ENCODE measurements at places on chromosomes 3 and 15. TPM values are rescaled to one million over a fixed set of nuclear protein-coding genes. Genes with fewer than 3 reads are reported as not detected.

DUOXA2 gene
- not detected for total RNA-seq

LARP6 gene
- total RNA-seq: 48.9 TPM

ATP8B4 gene
- not detected for total RNA-seq

SLC6A1 gene
- not detected for total RNA-seq

LMAN1L gene
- not detected for total RNA-seq

MORC1 gene
- total RNA-seq: not detected

GATA2 gene
- total RNA-seq: 28.2 TPM

AMIGO3 gene
- total RNA-seq: 1.2 TPM

HCLS1 gene
- 77.3 TPM for total RNA-seq

UBXN7 gene
- 31.0 TPM for total RNA-seq

GOLGA8T gene
- total RNA-seq: 0.23 TPM

ERC2 gene
- 0.19 TPM for total RNA-seq

CD96 gene
- total RNA-seq: not detected

DNA sequence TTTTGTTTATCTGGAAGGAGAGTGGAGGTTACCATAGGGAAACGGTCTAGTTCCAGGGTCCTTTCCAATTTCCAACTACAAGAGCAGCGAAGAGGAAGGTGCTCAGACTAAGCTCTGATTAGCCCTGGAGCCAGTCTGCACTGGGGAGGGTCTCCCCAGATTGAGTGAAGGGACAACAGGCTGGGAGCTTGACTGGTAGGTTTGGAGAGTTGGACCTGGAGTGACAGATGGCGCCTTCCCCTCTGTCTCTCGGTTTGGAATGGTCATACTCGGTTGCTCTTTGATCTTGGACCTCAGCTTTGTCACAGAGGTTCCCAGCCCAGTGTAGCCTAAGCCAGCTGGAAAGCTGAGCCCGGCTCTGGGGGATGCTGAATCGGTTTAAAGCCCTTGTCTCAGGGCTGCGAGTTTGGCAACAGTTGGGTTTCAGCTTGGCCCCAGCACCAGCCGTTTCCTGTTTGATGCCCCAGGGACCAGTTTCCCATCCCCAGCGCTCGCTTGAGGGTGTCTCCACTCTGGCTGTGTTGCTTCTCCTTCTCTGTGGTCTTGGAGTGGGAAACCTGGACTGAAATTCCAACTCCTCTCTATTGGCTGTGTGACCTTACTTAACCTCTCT is 53.1 kb upstream of the ULK4 start:
- DNase-seq: no peak

GRCh38 chr15:51768018-51768417 is 16.6 kb downstream of the TMOD2 start:
- no peak for DNase-seq

- DNase-seq: no peak
Measured at GRCh38 chr3:31399271-31399670, 133.5 kb upstream of the STT3B start.

DNA sequence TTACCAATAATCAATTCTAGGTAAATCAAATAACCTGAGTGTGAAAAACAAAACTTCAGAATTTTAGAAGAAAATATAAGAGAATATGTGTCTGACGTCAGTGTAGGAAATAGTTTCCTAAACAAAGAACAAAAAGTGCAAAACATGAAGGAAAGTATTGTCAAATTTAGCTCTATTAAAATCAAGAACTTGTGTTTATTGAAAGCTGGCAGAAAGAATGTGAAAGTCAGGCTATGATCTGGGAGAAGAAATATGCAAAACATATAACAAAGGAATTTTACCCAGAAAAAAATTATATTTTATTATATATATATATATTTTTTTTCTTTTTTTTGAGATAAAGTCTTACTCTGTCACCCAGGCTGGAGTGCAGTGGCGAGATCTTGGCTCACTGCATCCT is 129.1 kb upstream of the ANKRD28 start:
- no peak for DNase-seq

GRCh38 chr15:43899928-43900327 is 73.1 kb downstream of the WDR76 start:
- DNase-seq: no peak

DNA sequence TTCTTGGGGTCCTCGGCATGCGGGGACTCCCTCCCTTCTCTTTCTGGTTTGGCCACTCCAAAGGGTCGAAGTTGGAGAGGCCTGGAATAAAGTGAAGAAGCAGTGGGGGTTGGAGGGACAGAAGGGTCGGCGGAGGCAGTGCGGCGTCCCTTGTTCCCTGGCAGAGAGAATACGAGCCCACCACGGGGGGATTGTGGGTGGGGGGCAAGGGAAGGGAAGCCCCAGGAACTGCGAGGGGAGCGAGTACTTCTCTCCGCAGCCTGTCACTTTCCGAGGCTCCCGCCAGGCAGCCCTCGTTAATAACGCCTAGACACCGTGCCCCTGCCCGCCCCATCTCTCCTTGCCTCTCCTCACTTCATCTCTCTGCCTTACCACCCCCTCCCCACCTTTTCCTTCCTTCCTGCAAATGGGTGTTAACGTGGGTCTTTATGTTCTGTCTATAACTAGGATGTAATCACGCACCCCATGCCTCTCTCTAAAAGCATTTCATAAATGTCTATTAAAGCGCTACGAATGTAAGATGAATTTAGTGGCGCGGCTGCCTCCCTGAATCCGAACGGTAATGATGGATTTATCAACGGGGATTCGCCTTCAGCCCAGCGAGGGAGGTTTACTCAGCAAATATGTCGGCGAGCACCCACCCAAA is 13.7 kb downstream of the NR2F2 start:
- DNase-seq: no peak

- DNase-seq: no peak
Measured at GRCh38 chr3:108001457-108001856, 89.4 kb downstream of the CD47 start.

DNA sequence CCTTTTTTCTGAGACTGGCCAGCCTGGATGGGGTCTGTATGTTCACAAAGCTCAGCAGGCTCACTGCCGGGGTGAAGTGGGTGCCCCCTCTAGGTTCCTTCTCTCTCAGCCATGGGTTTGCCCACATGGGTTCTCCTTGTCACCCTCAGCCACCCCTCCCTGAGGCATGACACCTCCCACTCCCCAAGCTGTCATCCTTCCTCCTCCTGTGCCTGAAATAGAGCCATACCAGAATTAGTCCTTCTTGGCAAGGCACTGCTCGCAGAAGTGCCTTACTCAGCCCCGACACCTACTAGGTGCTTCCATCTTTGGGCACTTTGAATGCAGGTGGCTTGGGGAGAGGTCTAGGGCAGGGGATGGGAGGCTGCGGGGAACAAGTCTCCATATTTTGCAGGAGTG is 62.9 kb upstream of the SEC13 start:
- DNase-seq: no peak

- no peak for DNase-seq
Measured at GRCh38 chr3:176491084-176491483, 706.2 kb downstream of the TBL1XR1 start.

DNA sequence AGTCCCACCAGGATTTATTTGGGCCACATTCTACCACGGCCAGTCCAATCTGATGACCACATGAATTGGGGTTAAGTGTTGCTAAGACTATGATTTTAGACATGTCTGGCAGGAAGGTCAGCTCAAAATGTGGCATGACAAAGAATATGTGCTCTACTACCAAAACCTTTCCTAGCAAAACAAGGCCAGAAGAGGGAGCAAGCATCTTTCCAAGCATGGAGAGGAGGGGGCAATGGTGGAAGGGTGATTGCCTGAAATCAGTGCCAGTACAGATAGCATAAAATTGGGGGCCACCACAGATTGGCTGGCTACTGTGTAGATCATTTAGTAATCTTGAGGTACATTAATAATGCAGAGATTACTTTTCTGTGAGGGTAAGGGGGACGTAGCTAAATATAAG is 43.2 kb downstream of the TMEM39A start:
- DNase-seq: no peak

- DNase-seq: no peak
Measured at GRCh38 chr15:60471314-60471713, 7.6 kb downstream of the ICE2 start.

DNA sequence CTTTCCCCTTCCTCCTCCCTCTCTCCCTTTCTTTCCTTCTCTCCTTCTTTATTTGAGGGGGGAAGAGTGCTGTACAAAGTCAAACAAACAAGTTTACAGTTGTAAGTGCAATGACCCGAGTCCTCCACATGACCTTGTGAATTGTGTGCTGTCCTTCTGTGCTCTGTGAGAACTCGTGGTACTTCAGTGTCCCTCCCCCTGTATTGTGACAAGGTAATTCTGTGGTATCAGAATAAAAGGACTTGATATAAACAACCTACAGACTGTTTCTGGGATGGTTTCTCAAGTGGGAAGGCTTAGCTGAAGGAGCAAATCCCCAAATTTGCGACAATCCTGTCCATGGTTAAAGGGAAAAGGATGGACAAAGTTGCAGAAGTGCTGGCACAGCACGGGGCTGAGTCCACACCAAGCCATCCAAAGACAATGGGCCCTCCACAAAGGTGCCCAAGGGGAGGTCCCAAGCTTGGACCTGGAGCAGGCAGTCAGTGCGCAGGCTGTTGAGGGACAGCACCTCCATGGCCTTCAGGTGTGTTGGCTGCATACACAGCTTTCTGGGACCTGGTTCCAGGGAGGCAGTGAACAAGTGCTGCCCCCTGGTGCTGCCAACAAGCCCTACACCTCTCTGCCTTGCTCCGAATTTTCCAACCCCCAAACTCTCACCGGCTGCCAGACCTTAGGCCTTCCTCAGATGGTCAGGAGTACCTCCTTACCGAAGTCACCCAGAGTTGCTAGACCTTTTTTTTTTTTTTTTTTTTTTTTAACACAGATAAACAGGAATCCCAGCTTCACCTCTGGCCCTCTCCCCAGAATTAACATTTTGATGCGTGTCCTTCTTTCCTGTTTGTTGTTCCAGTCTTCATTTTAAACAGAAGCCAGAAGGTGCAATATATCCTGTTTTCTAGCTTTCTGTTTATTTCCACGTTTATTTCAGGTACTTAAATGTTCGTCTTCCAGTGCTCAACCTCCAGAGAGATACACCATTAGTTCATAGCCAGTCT is 2.6 kb upstream of the APEH start:
- no peak for DNase-seq

- no peak for DNase-seq
Measured at GRCh38 chr3:168220556-168220955, 124.8 kb upstream of the GOLIM4 start.

GRCh38 chr3:151178208-151178845 is 24.7 kb downstream of the GPR171 start:
- DNase-seq: no peak

DNA sequence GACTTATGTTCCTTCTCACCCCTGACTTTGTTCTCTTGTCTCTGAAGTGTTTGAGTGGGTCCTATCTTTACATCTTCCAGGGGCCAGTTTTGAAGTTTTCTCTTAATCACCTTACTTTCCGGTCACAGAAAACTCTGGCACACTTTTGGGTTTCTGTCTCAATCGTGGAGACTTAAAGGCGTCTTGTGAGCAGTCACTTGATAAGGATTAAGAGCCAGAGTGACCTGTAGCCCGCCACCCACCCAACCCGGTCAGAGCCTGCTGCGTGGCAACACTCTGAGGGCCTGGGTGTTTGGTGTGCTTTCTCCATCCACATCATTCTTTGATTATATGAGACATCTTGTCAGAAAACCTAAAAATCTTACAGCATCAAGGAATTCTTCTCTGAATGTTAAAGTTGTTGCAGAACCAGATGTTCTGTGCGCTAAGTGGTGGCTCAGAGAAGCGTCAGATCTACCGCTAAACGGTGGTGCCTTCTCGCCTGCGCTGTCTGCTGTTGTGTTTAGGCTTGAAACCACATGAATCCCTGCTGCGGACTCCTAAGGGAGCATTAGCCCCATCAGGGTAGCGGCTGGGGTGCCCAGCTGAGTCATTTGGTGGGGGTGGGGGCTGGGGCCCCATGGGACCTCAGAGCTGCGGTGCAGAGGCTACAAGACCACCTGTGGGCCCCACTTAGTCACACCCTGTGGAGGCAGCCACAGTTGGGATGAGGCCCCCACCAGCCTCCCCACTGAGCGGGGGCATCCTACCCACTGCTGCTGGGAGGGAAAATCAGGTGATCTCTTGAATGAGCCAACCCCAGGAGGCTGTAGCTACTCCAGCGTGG is 158.7 kb upstream of the BHLHE40 start:
- no peak for DNase-seq

- DNase-seq: no peak
Measured at GRCh38 chr15:54197995-54198394, 219.8 kb downstream of the UNC13C start.

GRCh38 chr15:90839187-90840071 is 29.0 kb upstream of the FURIN start:
- DNase-seq: no peak

GRCh38 chr3:78569804-78570203 is 1198.0 kb downstream of the ROBO1 start:
- DNase-seq: no peak

DNA sequence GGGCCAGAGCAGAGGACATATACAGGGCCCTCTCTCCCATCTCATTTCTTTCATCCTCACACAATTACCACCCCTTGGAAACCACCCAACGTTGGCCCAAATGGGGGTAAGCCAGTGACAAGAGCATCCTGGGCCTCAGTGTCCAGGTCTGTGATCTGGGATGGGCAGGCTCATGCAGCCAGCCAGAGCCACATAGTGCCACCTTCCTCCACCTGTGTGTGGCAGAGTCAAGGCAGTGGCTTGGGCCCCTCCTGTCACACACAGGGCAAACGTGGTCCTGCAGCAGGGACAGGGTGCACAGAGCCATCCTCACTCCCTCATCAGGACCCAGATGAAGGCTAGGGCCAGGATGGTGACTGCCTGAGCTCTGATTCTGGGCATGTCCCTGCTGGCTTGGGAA is 2.3 kb upstream of the MYL3 start:
- DNase-seq: no peak

DNA sequence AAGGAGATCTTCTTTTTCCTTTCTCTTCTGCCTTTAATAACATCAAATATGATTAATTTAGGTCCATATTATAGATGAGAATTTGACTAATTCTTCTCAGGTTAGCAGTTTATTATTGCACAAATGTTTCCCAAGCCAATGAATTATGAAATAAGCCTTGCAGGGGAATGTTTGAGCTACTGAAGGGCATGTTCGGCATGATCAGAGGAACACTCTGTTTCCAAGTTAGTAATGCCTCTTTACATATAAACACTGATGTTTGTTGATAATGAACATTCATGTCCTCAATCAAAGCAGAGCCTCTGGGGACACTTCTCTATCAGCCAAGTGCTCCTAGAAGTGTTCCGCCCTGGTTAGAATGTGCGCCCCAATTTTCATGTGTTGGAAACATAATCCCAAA is 10.0 kb upstream of the CYP1A1 start:
- DNase-seq: no peak

- DNase-seq: no peak
Measured at GRCh38 chr3:73475175-73475574, 149.6 kb downstream of the PDZRN3 start.

DNA sequence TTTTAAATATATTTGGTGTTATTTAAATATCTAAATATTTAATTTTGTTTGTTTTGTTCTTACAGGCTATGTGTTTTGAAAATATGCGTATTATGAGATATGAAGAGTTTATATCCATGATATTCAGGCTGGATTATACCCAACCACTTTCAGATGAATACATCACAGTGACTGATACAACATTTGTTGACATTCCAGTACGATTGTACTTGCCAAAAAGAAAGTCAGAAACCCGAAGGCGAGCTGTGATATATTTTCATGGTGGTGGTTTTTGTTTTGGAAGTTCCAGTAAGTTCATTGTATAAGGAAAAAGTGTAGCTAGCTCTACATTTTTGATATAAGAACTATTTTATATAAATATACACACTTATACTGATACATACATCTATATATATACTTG is 6.9 kb downstream of the AADACL2 start:
- DNase-seq: no peak

- no peak for DNase-seq
Measured at GRCh38 chr3:183123891-183124290, 24.6 kb upstream of the MCCC1 start.

GRCh38 chr3:157079676-157080369 is 80.1 kb downstream of the CCNL1 start:
- DNase-seq: no peak

All from glomerular endothelial cell (primary cell).